Activated CD4-positive, CD25-positive, alpha-beta regulatory T cell treated with anti-CD3 and anti-CD28 coated beads, Interleukin-2, amount 50 U/mL, for 72 hours (primary cell): ENCODE measurements at places on chromosomes 7 and 10.
A peak's percentile ranks its signal among the peaks of the same experiment; 100 is the strongest.

DNA sequence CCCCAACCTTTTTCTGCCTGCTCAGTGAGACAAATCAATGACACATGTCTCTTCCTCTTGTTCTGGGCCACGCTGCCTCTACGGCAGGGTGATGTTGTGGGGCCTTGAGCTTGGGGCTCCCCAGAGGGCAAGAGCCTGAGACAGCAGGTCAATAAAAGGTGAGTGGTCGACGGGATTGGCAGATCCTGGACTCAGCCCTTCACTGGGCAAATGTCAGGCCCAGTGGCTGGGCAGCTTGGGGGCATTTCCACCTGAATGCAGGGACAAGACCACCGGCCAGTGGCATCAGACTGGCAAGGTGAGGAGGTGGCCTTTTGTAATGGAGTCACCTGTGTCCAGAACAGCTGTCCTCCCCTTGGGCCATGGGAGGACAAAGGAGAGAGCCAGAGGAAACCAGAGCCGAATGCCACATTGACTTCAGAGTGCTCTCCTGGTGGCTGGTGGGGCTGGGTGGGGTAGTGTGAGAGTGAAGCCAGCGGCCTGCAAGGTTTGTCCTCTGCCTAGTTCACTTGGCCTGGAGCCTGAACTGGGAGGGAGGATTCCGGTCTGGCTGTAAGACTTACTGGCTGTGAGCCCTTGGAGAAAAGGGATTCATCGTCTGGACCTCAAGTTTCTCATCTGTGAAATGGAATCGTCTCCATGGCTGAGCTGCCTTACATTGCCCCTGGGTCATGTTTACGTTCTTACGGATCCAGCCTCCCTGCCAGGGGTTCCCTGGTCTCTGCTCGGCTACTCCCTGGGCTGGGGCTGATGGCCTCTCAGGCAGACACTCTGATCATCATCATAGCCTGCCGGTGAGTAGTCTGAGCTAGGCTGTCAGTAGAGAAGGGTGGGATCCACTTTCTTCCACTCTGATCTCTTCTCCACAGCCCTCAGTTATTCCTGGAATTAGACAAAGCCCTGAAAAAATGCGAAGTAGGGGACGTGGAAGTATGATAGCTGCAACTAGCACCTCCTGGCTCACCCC, 25.4 kb upstream of the CRHR2 start:
- DNase-seq = no peak

GRCh38 chr7:42761486-42761885, 150.4 kb downstream of the C7orf25 start:
- DNase-seq = no peak

DNA sequence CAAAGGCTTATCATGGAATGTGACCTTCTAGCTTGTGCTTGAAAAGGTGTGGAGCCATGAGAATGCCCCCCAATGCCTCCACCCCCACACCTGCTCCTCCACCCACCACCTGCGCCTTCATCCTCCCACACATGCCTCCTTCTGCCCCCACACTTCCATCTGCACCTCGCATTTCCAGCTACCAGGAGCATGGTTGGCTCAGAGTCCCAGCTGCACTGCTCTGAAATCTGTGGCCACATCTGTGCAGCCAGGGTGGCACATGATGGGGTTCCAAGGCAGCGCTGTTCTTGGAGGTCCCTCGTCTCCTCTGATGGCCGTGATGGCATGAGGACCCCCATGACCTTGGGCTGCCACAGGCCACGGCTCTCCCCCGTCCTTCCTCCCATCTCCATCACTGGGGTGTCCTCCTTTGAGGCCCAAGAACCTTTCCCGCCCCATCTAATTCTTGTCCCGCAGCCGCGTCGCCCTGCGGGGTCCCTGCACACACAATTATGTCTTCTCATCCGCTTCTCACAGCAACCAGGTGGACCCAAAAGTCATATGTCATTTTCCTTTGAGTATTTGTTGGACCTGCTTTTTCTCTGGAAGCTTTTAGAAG, 40.6 kb upstream of the CNPY1 start:
- DNase-seq = no peak

- DNase-seq = no peak
Observed at GRCh38 chr10:101874252-101874651, 30.7 kb upstream of the KCNIP2 start.

GRCh38 chr7:38177621-38178003, 433 bp upstream of the STARD3NL start:
- no peak for DNase-seq

DNA sequence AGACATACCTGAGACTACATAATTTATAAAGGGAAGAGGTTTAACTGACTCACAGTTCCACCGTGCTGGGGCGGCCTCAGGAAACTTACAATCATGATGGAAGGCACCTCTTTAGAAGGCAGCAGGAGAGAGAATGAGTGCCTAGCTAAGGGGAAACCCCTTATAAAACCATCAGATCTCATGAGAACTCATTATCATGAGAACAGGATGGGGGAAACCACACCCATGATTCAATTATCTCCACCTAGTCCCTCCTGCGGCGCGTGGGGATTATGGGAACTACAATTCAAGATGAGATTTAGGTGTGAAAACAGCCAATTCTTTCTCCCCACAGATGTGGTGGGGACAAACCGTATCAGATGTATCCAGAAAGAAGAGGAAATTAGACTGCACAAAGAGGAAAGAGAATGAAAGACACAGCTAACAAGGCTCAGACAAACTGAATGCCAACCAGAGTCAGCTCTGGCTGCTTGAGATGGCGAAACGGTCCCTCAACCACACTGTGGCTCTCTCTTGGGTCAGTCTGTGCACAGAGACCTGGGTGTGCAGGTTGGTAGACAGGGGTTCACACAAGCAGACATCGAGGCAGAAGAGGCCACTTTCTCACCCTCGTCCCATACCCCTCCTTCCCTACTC, 375.6 kb downstream of the SFMBT2 start:
- DNase-seq = no peak

DNA sequence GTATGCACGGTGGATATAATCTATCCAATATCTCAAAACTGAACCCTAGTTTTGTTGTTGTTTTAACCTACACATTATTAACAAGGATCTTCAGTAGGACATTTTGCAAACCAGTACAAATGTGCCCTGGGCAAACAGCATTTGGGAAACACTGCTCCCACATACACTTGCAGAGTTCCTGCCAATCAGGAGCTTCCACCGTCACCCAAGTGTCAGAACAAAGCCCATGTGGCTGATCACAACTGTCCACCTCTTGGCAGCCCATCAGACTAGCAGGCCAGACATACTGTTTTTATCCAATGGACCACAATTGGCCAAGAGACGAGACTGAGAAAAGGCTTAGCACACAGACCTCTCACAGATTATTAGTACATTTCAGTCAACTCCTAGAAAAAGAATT, 200.4 kb downstream of the FAM107B start:
- DNase-seq = no peak

GRCh38 chr10:593901-594457, 95.5 kb downstream of the DIP2C start:
- DNase-seq = peak; percentile 3

- DNase-seq = no peak
Observed at GRCh38 chr10:122373721-122374120, 787 bp upstream of the PLEKHA1 start.

GRCh38 chr7:93715234-93715633, 140.7 kb upstream of the CALCR start:
- no peak for DNase-seq

- DNase-seq = no peak
Observed at GRCh38 chr10:122974543-122975064, 5.6 kb upstream of the PSTK start.

DNA sequence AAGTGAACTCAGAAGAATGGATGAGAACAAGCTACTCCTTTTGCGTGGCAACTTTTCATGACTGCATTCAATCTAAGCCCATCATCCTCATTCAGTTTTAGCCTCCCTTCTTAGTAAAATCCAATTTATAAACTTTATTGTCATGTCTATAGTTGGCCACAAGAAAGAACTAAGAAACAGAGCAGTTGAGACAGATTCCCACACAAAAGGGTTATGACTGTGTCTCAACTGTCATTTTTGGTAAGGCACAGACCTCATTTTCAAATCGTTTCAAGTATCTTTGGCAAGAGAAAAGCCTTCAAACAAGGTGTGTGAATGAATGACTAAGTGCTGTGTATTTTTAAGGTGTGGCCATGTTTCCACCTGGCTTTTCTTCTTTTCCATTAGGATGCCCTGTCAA, 84.2 kb upstream of the CREB5 start:
- no peak for DNase-seq

DNA sequence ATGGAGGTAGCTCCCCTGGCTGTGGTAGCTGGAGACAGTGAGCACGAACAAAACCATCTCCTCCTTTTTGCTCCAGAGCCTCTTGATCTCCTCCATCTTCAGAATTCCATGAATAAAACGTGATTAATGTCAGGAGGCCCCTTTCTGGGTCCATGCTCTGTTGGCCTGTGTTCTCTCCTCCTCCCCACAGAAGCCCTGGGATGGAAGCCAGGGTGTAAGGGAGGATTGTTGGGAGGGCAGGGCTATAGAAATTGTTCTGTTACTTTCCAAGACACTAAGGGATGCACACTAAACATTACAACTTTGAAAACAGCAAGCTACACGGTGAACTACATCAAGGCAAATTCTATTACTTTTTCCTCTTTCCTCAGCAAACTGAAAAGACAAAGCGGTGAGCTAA, 96.3 kb downstream of the RNF216 start:
- no peak for DNase-seq

DNA sequence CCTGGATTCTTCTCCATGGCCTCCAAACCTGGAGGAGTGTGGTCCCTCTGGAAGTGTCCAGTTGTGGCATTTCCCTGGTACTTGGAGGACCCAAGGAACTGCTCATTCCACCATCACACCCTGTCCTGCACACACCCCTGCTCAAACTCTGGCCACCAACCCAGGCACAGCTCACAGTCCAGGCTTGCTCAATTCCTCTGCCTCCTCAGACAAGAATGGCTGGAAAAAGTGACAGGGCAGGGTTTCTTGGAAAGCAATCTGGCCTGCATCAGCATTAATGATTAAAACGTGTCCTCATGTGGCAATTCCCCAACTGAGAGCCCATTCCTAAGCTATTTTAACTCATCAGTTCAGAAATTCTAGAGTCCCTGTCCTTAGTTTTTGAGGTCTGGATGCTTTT, 17.2 kb upstream of the TPST1 start:
- no peak for DNase-seq
